ENCODE measurements at places on chromosomes 7 and 10.

DNA sequence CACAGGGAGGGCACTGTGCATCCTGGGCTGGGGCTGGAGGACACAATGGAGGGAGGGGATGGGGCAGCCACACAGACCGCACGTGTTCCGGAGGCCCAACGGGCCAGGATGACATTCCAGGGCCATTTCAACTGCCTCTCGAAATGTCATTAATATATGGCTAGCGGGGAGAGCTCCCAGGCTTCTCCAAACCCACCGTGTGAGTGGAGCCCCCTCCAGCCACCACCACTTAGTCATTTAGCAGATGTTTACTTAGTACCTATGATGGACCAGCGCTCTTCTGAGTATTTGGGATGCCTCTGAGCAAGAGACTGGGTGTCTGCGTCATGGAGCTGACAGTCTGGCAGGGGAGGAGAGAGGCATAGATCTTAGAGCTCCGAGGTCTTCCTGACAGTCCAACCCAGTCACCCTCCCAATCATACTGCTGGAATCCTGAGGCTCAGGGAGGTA lies 107.3 kb downstream of the ZMIZ1 start:
- DNase-seq = no peak

DNA sequence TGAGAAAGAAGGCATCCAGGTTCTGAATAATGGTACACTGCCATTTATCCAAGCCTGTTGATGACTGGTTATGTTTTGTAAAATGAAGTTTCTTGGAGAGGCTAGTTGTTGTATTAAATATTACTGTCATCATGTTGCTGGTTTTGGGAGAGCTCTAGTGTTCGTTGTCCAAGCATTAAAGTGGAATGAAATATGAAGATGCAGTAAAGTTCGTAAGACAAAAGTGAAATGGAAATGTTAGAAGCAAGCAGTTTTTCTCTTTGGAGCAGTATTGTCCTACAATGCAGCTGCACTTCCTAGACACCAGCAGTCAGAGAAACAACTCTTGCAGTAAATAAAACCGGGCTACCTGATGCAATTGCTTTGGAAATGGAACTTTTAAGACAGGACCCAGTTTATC lies 156.8 kb upstream of the FZD1 start:
- DNase-seq = no peak

DNA sequence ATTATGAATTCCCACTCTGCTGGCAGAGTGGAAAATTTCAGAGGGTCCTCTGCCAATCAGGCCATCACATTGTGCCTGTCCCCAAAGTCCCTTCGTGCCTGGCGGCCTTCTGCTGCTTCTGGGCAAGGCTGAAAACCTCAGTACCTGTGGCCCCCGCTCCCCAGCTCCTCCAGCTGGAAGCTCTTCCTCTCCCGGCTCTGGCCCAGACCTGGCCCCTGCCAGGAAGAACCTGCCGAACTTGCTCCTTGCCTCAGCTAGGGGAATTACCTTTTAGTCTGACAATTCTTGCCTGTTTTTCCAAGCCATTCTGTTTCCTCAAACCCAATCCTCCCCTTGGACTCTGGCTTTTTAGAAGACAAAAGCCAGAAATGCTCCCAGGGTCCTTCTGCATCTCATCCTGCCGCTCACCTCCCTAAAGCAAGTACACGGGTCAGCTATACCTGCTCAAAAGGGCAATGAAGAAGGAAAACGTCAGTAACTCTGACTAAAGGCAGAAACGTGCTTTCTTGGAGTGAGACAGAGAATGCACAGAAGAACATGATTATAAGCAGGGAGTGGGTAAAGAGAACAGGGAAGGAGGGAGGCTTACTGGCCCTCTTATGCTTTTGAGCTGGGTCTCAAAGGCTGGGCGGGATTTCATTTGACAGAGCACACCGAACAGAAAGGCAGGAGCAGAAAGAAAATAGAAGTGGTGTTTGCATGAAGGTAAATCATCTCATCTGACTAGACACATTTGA lies 28.1 kb upstream of the TRIL start:
- DNase-seq = no peak

DNA sequence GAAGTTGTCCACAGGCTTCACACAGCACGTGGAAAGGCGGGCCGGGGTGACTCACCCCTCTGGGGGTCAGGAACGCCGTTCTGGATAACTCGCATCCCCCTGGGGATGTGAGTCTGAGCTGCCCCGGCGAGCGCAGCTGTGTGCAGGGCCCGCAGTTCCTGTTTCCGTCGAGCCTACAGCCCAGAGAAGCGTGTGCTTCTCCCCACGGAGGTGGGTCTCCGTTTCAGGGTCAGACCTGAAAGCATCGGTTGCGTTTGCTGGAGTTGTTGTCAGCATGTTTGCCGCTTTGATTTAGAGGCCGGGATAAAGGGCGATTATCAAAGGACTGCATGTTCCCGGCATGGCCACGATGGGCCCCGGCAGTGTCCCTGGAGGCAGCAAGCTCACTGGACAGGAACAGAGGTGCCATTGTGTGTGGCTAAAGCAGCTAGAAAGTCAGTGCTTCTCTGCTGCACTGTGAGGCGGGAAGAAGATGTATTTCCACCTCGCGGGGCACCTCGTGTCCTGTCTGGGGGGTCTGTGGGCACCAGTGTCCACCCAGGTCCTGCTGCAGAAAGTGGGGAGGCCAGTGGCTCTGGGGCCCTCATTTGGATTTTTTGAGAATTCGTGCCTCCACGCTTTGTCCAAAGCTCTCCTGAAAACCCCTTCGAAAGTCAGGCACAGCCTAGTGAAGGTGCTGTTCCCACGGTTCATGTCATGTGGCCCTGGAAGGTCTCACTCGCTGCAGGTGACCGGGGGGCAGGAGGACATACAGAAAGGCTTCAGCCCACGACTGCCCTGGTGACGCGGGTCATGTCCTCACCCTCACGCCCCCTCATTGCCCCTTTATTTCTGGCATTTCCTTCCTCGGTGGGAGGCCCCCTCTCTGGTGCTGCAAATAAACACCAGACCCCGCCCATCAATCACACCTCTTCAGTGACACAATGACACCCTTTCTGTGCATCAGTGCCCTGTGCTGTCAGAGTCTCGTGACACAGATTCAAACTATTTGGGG lies 27.4 kb upstream of the GDI2 start:
- DNase-seq = no peak

GRCh38 chr10:86372784-86373239 lies 6.2 kb upstream of the GRID1 start:
- DNase-seq = no peak

- DNase-seq = no peak
Measured at GRCh38 chr10:6312636-6313035, 109.9 kb downstream of the PFKFB3 start.

- DNase-seq = no peak
Measured at GRCh38 chr7:50314836-50315592, 10.5 kb downstream of the IKZF1 start.

DNA sequence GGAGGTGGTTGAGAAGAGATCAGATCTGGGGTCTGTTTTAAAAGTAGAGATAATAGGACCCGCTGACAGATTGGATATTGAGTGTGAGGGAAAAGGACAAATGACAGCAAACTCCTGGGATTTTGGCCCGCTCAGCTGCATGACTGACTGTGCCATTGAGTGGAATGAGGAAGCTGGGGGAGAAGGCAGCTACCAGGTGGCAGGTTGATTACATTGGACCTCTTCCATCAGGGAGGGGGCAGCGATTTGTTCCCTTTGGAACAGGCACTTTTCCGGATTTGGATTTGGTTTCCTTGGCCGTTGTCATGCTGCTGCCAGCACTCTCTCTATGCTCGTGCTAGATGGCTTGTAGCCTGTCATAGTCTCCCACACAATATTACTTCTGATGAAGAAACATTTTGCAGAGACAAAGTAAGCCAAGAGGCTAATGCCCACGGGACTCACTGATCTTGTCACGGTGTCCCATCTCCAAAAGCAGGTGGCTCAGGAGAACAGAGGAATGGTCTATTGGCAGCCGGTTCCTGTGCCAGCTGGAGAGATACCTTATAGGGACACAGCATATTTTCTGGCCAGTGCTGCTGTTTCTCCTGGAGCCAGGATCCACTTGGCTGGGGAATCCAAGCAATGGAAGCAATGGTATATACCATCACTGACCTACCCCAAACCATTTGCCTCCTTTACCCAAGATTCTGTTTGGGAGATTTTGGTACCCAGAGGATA lies 69.1 kb upstream of the WAC start:
- no peak for DNase-seq

DNA sequence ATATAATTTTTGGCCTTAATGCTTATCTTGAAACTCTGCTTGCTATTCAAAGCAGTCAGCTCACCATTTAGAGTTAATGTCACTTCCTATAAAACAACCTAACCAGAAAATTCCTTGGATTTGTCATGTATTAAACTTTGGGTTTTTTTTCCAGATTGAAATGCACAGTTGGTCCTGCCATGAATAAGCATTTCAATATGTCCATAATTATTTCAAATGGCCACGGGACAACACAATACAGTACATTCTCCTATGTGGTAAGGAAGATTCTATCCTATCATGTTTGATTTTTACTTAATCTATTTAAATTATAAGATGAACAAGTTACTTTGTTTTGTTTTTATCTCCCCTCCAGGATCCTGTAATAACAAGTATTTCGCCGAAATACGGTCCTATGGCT lies 85.3 kb downstream of the MET start:
- DNase-seq = no peak

DNA sequence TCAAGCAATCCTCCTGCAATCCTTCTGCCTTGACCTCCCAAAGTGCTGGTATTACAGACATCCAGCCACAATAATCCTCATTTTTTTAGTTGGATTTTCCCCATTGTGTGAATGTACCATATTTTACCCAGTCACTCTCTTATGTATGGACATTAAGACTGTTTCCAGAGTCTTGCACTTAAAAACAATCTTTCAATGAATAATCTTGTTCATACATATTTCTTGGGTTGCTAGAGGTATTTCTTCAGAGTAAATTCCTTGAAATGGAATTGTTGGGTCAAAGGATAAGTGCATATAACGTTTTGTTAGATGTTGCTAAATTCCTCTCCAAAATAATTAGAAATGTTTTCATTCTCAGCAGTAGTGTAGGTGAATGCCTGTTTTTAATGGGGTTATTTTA lies 283.1 kb upstream of the KAT6B start:
- DNase-seq = no peak

DNA sequence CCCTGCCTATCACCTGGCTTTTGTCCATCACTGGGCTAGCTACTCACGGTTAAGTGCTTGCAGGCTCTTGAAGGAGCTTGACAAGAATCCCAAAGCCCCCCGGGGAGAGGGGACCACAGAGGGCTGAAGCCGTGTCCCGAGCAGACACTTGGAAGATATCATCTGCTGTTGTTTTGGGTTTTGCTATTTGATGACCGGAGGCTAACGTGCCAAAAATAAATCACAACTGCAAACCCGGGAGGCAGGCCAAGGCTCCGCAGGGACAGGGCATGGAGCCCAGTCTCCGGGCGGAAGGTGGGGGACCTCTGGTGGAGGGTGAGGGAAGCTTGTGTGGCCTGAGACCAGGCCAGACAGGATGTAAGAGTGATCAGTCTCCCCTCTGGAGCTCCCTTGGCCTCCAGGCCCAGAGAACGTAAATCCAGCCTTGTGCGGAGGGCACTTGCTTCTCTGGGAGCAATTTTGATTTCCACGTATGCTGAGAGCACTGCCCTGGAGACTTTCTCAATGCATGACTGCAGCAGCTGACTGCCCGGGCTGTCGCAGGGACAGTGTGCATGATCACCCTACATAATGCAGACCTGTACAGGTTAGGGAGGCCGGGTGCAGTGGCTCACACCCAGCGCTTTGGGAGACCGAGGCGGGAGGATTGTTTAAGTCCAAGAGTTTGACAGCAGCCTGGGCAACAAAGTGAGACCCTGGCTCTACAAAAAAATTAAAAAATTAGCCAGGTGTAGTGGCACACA lies at the start of gene PHKG1:
Gene PHKG1 (minus strand): TSS at position 164 of the 743 bp plus-strand sequence. CDS start 4,011 bp downstream, outside the sequence.
- DNase-seq = peak; percentile 33

- no peak for DNase-seq
Measured at GRCh38 chr10:49562893-49563292, 24.0 kb upstream of the ERCC6 start.

DNA sequence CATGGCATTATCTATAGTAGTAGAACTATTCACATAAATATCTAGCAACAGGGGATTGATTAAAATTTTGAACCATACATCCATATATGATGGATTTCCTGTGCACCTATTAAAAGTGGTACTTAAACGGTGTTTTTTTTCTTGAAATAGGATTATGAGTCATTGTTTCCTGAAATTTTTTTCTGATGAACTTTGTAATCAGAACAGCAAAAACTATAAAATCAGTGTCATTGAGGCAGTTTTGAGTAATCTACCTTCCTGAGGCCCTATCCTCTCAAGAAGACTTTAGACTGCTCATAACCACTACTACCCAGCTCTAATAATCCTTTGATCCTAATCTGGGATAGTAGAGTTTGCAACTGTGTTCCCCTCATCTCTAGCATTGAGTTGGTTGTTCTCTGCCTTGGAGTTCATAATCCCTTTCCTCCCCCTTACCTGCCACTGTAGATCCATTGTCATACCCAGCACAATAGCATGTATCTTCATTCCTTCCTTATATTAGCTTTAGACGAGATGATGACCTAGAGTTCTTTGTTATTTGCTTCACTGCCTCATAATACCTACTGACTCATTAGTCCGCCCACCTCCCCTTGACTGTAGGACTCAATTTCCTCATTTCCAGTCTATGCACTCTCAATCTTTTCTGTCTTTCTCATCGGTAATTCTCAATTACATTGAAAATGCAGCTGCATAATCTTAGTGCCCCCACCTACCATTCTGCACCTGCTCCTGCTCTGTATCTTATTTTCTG lies 133.4 kb downstream of the LRRC4 start:
- DNase-seq = no peak

GRCh38 chr10:111075577-111076185 lies 1.1 kb upstream of the ADRA2A start:
- DNase-seq = no peak

GRCh38 chr10:103676058-103676785 lies 179.2 kb downstream of the SH3PXD2A start:
- DNase-seq = no peak

GRCh38 chr10:74021248-74022055 lies 23.5 kb downstream of the VCL start:
- peak; percentile 80 for DNase-seq

- DNase-seq = no peak
Measured at GRCh38 chr10:112202561-112203241, 19.1 kb upstream of the GPAM start.

DNA sequence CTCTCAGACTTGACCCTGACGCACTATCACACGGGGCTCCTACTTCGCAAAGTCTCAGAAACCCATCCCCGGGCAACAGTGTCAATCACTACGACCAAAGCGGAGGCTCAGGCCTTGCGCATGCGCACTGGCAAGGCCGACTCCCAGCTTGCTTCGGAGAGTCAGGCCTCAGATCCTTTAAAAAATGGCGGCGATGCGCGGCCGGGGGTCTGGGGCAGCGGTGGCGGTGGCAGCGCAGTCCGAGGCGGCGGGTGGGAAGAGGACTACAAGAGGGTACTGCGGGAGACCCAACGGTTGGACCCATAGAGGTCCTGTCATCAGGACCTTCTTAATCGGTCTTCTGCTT lies 196.9 kb downstream of the ZNF716 start:
- DNase-seq = no peak

GRCh38 chr7:77209479-77210139 lies 10.0 kb upstream of the FGL2 start:
- no peak for DNase-seq

GRCh38 chr7:71290452-71290851 lies 158.5 kb downstream of the GALNT17 start:
- no peak for DNase-seq

Measured in K562 (cell line).